Activated CD4-positive, alpha-beta T cell treated with anti-CD3 and anti-CD28 coated beads, Interleukin-10, Interleukin-2, amounts not matched to agents 100 ng/mL and 50 ng/mL, durations not matched to agents 16 hours and 8 hours (primary cell): ENCODE measurements at places on chromosomes 13 and 19.

GRCh38 chr19:1836458-1837221 lies 11.6 kb downstream of the REXO1 start:
- DNase-seq = no peak

DNA sequence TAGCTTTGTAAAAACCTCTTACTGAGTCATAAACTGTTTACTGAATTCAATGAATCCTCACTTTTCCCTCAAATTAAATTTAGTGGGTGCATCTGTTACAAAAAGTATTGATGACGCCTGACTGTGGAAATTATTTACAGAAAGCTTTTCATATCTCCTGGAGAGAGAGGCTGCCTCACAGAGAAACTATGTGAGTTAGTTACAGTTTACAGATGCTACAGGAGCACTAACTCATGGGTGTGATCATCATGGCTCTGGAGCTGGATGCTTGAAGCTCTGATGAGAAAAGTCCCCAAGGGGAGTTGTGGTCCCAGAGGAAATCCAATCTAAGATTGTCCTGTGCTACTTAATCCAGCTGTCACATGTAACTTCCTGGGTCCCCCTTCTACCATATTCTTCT lies 590.8 kb downstream of the LMO7 start:
- no peak for DNase-seq

DNA sequence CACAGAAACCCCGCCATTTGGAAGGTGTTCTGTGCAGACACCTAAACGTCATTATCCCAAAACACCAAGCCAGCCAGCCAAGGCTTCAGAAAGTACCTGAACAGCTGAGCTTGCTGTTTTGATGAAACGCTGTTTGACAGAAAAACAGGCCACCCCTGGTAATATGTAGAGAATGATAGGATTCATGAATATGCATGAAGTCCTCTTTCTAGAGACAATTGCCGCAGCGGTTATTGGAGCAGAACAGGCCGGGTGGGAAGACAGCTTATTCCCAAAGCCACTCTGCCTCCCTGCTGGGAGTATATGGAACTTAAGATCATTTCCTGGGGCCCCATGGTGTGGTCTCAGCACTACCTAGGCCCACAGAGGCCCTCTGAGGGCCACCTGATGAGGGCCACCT lies 229.5 kb downstream of the UQCRFS1 start:
- no peak for DNase-seq

GRCh38 chr13:73535341-73535740 lies 476.5 kb downstream of the KLF5 start:
- no peak for DNase-seq

- no peak for DNase-seq
These were observed 19.7 kb downstream of the ZNF433 start for GRCh38 chr19:12015753-12016116.

DNA sequence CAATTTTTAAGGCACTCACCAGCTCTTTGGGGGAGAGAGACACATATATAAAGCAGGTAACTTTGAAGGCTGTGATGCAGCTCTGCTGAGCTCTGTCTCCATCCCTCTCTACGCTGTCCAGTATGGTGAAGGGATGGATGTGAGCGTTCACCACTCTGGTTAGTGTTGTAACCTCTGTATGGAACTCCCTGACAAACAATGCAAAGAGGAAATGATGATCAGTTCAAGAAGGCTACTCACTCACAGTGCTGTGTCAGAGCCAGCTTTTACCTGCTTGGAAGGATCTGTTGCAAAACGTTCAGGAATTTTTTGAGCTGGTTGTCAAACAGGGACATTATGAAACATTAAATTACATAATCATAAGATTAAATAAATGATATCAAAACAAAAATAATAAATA lies 90.8 kb upstream of the SLC10A2 start:
- DNase-seq = no peak
